ENCODE measurements at places on chromosomes 11 and 22. TPM values are rescaled to one million over a fixed set of nuclear protein-coding genes. Genes with fewer than 3 reads are reported as not detected.

The AGBL2 gene
- 5.5 TPM for polyA plus RNA-seq

The NAP1L4 gene
- 82.5 TPM for polyA plus RNA-seq

- no peak for DNase-seq
These were observed 119.0 kb upstream of the TP53AIP1 start for GRCh38 chr11:129061492-129062230.

DNA sequence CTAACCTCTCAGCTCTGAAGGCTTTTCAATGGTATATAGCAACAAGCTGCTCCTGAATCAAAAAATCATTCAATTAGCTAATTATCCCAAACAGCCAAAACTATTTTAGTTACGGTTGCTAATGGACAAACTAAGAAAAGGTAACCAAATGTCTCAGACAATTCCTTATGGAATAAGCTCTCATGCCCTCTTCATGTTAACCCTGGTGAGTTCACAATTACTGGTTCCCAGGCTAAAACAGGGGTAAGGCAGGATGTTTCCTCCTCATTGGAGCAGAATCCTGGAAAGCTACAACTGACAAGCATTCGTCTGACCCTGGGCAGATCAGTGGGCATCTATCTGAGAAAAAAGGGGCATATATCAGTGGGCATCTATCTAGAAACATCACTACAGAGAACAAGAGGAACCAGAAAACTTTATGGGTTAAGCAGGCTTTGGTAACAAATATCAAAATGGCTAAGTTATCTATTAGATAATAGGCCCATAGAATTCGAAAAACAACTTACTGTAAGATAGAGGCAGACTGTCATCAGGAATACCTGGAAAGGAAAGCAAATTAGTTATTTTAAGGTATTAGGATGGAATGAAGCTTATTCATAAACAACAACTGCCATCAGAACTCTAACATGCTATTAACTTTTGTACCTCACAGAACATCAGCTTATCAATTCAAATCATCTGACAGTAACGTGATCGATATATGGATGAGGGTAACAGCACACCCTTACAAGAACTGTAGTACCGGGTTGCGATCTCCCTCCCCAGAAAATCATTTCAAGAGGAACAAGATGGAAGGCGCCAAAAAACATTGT, 14.8 kb upstream of the WDR74 start:
- no peak for DNase-seq

- no peak for DNase-seq
These were observed 14.2 kb upstream of the VSIG10L2 start for GRCh38 chr11:125931668-125932067.

DNA sequence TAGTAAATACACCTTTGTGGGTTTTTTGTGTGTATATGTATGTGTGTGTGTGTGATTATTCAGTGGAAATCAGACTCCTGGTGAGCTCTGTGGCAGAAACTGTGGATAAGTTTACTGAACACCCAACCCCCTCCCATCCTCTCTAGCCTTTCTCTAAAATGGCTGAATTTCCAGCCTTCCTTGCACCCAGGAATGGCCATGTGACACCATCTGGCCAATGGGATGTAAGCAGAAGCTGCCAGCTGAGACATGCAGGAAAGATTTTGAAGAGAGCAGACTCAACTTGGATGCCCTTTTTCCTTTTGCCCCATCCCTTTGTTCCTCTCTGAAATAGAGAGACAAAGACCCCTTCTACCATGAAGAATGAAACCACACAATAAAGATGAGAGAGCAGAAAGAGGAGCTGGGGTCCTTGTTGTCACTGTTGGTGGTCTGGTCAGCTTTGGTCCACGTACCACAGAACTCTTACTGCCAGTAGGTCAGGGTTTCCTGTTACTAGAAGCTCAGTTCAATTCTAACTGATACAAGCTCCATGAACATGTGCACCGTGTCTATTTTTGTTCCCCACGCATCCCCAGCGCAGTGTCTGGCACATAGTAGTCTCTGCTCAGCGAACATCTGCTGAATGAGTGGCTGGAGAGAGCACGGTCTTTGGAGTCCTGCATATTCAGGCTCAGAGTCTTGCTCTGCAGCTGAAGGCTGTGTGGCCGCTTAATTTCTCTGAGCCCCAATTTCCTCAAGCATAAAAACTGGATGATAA, 57.5 kb downstream of the SEZ6L start:
- no peak for DNase-seq

DNA sequence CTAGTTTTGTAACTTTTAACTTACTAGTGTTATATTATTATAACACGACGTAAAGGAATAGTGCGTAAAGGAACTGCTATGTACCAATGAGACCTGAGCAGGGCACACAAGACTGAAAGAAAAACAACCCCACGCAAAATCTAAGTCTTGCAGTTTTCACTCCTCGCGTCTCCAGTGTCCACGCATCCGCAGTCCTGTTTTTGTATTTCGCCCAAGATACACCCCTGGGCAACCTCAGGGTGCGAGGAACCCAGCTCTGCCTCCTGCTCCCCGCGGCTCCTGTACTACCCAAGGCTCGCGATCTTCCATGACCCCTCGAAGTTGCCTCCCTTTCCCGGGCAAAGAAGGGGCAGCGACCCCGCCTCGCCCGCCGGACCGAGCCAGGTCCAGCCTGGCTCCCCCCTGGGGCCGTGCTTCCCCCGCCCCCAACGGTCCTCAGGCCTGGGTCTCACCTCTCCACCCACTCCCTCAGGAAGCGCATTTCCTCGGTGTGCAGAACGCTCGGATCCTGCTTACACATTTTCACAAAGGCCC, 393 bp downstream of the ST13 start:
- peak; percentile 46 for DNase-seq

The ROBO4 gene
- 0.95 TPM for polyA plus RNA-seq

- DNase-seq, result no peak
These were observed 29.7 kb upstream of the PCF11 start for GRCh38 chr11:83127310-83127637.

GRCh38 chr11:84981301-84981700, 645.8 kb downstream of the DLG2 start:
- no peak for DNase-seq

DNA sequence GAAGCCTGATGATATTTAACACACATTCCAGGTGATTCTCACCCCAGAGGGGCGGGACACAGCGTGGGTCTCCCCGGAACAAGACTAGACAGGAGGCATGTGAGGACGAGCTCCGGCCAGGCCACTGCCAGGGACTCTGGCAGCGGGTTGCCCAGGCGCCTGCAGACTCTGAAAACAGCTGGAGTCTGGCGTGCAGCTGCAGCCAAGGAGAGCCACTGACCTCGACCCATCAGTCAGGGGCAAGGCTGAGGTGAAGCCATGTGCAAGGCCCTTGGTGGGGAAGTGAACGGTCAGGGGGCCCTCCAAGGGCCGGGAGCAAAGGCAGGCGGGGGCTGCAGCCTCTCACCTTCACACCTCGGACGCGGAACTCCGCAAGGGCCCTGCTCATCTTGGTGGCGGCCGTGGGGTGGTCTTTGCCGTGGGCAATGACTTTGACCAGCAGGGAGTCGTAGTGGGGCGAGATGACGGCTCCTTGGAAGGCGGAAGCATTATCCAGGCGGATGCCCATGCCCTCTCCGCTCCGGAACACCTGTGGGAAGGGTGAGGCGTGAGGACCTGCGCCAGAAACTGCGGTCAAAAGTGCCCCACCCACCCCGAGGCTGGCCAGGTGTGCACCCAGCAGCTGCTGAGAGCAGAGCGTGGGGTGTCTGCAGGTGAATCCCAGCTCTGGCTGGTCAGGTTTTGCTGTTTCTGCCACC, 6.7 kb downstream of the LRFN4 start:
- no peak for DNase-seq

DNA sequence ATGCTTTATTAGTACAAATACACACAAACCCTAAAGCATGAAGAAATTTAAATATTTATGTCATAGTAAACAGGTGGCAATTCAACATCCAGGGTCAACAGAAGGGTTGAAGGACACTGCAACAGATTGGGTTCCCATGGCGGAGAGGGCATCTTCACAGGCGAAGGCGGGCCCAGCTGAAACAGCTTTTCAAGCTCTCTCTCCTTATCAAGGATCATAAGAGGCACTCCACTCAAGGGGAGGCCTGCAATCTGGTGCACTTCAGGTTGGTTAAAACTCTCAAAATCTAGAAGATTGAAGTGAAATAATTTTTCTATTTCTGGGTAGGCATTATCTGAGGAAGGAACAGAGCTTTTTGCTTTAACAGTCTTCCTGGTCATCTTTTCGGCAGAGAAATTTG, 16.8 kb upstream of the SLC22A8 start:
- no peak for DNase-seq

- DNase-seq, result no peak
These were observed 68.1 kb upstream of the LMO2 start for GRCh38 chr11:33959855-33960400.

- DNase-seq, result no peak
These were observed 5.4 kb downstream of the MUS81 start for GRCh38 chr11:65865550-65866172.

- no peak for DNase-seq
These were observed 6.5 kb downstream of the RTN3 start for GRCh38 chr11:63687845-63688244.

The RAPSN gene
- polyA plus RNA-seq, result 0.23 TPM

DNA sequence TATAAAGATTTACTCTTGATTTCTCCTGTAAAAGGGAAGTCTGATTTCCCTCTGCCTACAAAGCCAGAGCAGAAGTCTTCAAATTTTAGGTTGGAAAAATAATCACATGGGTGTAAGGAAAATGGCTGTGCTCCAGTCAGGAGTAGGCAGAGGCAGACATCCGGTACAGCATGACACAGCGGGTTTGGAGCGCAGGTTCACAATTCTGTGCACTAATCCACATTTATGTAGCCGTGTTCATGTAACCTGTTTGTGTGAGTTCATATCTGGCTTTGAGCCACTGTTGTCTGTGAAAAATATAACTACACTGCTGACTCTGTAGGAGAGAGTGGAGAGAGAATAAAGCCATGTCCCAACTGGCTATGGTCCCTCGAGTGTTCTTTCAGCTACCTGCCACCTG, 248.0 kb downstream of the CASP12 start:
- DNase-seq, result no peak

- DNase-seq, result no peak
These were observed 11.7 kb upstream of the COMT start for GRCh38 chr22:19929586-19930550.

- no peak for DNase-seq
These were observed 41.5 kb downstream of the TBC1D22A start for GRCh38 chr22:46803936-46804335.

DNA sequence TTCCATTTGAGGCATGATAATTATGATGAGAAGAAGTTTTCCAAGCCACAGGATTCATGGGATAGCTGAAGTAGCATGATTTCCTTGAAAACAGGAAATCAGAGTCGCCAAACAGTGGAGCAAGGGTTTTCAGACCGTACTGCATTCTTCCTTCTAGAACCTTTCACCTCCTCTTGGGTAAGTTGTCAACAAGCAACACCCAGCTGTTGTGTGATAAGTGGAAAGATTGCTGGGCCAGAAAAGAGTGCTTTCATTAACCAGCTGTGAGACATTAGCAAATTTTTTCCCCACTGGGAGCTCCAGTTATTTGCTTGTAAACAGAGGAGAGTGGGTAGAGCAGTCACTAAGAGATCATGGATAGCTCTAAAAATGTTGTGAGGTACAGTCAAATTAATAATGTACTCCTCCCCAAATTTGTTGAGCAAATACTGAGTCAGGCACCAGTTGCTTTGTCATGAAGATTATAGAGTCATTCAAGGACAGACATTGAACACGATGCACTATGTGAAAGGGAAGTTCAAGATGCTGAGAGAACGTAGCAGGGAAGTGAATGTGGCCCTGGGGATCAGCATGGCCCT, 11.7 kb upstream of the MPEG1 start:
- no peak for DNase-seq

The SLC7A4 gene
- polyA plus RNA-seq, result 0.02 TPM

GRCh38 chr11:70230840-70231710, 28.0 kb downstream of the FADD start:
- DNase-seq, result no peak

The WBP2NL gene
- 0.19 TPM for polyA plus RNA-seq

Data from SK-N-SH (cell line).